Activated naive CD4-positive, alpha-beta T cell treated with anti-CD3 and anti-CD28 coated beads, Interleukin-2, amount 10 ng/mL, durations not matched to agents 7 days and 5 days (primary cell): ENCODE measurements at places on chromosomes 7 and 10.

DNA sequence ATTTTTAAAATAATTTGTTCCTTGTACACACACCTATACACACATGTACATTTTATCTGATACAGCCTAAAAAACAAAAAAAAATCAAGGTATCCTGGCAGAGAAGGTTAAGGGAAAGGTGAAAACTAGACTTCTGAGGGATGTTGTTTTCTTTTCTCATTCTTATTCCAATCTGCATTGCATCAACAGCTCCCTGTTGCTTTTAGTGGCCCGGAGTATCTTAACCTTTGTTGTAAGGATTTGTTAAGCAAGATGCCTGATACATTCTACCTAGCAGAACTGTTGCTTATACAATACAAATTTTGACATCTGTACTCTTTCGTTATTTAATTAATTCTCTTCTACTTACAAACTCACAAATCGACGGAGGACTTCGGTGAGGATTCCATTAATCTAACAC is 167.4 kb downstream of the GNAI1 start:
- DNase-seq = no peak

DNA sequence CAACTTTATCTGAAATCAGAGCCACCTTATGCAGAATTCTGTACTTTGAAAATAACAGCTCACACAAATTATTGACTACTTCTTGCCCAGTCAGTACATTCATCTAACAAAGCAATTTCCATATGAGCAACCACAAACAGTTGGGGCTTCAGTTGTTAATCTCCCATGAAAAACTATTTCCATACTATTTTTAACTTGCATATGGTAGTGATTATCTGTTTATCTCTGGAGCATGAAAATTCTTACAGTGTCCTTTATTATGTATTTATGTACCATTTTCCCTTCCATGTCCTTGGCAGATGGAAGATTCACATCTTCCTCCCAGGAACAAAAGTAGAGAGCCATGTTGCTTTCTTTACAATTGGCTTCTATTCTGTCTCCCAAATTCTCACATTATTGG is 285.7 kb downstream of the CRPPA start:
- DNase-seq = no peak

DNA sequence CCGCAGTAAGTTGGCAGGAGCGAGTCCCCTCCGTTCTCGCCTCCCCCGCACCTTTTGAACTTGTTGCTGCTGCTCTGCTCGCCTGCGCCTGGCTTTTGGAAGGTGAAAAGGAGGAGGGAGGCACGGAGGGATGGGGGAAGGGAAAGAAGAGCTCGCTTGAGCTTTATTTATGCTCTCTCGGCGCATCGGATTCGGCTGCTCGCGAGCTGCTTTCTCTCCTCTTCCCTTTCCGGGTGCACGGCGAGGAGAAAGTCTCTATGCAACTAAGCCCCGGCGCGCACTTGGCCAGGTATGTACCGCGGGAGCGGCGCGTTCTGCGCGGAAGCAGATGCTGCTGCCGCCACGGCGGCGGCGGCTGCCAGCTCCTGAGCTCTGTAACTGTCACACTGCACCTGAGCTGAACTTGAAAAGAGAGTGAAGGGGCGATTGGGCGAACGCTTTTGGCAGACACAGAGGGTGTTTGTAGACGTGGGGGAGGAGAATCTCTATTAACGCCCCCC is 551 bp downstream of the KCND2 start:
- DNase-seq = peak; percentile 33

- DNase-seq = no peak
These were observed 7.8 kb downstream of the UBE2D4 start for GRCh38 chr7:43933902-43934560.

- DNase-seq = no peak
These were observed 103.7 kb upstream of the ZMIZ1 start for GRCh38 chr10:78964952-78965633.

GRCh38 chr10:86260564-86260963 is 106.0 kb downstream of the GRID1 start:
- no peak for DNase-seq

GRCh38 chr10:34275626-34276130 is 539.4 kb downstream of the PARD3 start:
- DNase-seq = no peak

- DNase-seq = no peak
These were observed 9.6 kb downstream of the CUL1 start for GRCh38 chr7:148708026-148708885.

- no peak for DNase-seq
These were observed 31.9 kb downstream of the PCBD1 start for GRCh38 chr10:70856454-70856853.

GRCh38 chr7:37255327-37255944 is 193.2 kb downstream of the ELMO1 start:
- DNase-seq = no peak

DNA sequence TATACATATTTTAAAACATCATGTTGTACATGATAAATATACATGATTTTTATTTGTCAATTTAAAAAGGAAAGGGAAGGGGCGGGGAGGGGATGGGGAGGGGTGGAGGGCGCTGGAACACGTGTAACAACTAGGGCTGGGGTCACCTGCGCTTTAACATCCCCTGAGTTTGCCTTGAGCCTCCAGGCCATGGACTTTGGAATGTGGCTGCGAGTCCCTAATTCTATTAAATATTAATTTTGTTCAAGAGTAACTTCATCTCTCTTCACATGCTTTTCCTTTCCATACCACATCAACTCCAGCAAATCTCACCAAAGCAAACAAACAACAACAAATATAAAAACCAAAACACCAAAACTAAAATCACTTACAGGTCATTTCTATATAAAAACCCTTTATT is 10.6 kb downstream of the IFIT5 start:
- no peak for DNase-seq

DNA sequence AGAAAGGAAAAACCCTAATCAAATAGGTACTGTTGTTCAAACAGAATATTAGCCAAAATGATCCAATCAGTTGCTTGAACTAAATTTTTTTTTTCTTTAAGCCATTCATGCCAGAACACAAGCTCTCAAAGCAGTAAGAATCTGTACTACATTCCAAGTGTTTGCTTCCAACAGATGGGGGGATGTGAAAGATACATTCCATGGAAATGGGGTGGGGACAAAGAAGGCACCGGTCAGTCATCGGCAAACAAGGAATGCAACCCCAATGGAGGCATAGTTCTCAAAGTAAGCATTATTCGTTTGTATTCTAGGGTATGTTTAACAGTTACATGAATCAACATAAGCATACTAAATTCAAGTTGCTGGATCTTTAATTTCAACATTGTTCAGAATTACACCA is 32.5 kb downstream of the C10orf143 start:
- DNase-seq = no peak

- peak; percentile 62 for DNase-seq
These were observed 3.8 kb upstream of the ANTXRL start for GRCh38 chr10:46282842-46283574.

- no peak for DNase-seq
These were observed 467.3 kb downstream of the PTPRN2 start for GRCh38 chr7:158120316-158120715.

GRCh38 chr7:113373863-113374262 is 255.5 kb upstream of the SMIM30 start:
- no peak for DNase-seq
